ENCODE measurements at places on chromosomes 4 and X. TPM values are rescaled to one million over a fixed set of nuclear protein-coding genes. Genes with fewer than 3 reads are reported as not detected.
A peak's percentile ranks its signal among the peaks of the same experiment; 100 is the strongest.

GRCh38 chrX:50381729-50382415 is 88.8 kb downstream of the DGKK start:
- DNase-seq = no peak

- peak; percentile 62 for DNase-seq
These were observed 29.5 kb downstream of the MSL3 start for GRCh38 chrX:11787564-11787963.

GRCh38 chr4:170336238-170336775 is 246.6 kb upstream of the AADAT start:
- DNase-seq = no peak

DNA sequence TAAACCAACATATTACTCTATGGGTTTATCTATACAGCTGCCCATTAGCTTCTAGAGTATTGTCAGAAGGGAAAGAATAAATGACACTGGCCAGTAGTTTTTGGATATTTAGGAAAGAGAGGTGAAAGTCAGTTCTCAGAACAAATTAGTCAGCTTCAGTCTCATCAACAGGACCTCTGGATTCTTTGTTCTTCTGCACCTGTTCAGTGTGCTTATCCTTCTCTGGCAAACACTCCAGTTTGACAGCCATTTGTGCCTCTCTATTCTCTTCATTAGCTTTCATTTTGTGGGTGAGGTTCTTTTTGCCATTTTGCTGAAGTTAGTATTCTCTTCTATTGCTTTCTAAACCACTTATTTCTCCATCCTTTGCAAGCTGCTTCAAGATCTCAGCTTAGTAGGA is 107.0 kb downstream of the PCDH18 start:
- DNase-seq = no peak

DNA sequence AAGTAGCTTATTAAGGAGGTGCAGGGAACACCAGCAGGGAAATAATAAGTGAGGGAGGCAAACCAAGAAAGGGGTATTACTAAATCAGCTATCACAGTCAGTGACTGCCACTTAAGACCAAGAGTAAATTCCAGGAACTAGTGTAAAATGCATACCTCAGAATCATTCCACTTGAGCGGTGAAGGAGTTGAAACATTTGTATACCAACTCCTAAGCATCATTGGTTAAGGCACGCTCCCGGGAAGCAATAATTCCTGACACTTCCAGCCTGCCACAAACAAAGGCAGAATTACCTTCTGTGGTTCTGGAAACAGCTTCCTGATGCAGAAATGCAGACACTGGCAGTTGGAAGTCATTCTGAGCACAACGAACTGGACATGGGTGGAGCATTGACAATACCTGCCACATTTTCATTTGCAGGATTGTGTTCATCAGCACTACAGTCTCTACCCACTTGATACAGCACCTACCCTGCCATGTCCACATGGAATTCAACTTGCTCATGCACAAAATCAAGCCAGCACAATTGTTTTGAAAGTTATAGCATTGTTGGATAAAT is 82.1 kb downstream of the PPP1R2C start:
- no peak for DNase-seq

DNA sequence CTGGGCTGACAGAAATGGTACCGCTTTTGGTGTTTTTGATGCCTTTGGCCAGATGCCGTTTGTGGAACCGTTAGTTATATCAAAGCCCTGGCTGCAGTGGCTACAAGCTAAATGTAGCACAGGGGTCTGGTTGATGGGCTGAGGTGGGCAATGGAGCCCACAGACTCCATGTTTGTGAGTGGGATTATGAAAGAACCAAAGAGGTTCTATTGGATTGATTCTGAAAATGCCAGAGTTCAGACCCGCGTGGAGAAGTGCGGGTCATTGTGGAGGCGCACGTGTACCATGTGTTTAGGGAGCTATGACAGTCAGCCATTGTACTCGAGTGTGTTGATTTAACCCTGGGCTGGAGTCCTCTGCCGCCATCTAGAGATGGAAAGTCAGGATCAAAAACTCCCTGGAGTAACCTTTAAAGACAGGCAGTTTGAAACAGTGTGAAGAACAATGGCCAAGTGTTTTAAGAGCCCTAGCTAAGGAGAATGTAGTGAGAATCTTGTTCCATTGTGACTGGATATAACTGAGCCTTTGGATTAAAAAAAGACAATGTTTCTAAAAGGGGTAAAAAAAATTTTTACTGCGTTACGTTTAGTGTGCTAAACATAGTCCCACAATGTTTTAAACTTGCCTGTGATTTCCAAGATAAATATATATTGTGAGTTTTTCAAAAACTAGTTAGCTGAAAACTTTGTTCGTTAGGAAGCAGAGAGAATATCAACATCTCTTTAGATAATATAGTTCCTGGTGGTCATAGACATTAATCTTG is 12.7 kb downstream of the ART3 start:
- peak; percentile 76 for DNase-seq

DNA sequence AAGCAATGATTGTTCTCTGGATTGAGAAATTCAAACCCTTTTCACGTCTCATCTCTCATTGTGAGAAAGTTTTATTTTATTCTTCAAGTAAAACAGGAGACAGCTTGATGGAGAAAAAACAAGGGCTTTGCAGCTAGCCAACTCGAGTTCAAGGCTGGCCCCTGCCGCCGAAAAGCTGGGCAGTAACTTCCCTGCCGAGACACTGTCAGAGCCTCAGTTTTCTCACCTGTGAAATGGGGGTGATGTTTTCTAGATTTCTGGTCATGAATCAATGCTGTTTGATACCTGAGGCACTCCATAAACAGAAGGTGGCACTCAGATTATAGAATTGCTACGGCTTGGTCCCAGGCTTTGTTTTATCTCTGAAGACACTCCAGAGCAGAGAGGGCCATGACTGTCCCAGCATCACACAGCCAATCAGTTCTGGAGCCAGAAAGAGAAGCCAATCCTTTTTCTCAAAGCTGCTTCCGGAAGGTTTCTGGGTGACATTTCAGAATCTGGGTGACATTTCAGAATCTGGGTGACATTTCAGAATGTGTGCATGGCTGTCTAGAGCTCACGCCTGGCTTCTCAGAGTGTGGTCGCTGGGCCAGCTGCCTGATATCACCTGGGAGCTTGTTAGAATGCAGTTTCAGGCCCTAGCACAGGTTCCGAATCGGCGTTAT is 33.2 kb downstream of the HMX1 start:
- no peak for DNase-seq

- no peak for DNase-seq
These were observed 220.0 kb downstream of the ENOX2 start for GRCh38 chrX:130682990-130683389.

DNA sequence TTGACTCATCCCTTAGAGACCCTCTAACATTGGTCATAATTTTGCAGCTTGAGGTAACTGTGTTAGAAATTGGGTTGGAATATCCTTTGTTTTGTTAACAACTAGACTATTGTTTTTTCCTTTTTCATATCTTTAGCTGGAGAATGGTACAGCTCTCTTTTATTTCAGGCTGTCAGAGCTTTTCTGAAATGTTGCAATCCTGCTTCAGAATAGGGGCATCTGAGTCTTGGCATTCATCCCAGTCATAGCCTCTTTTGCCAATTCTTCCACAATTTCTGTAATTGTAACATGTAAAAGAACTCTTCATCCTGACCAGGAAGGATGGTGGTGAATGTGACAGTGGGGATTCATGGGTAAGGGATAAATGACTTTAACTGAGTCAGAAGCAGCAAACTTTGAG is 128.7 kb downstream of the FHIP1A start:
- no peak for DNase-seq

The GIMD1 gene
- total RNA-seq = not detected

The SEPTIN11 gene
- total RNA-seq = 161 TPM

The COL25A1 gene
- total RNA-seq = under 0.01 TPM

The VGLL1 gene
- total RNA-seq = not detected

The GBA3 gene
- total RNA-seq = not detected

The TCEAL9 gene
- total RNA-seq = 83.7 TPM

The GRID2 gene
- not detected for total RNA-seq

The HTRA3 gene
- total RNA-seq = 1.2 TPM

All from lung microvascular endothelial cell (primary cell).